Right ventricle myocardium inferior (tissue), 1 donor: ENCODE measurements at places on chromosomes 7 and 10. TPM values are rescaled to one million over a fixed set of nuclear protein-coding genes. Genes with fewer than 3 reads are reported as not detected.
A peak's percentile ranks its signal among the peaks of the same experiment; 100 is the strongest.

GRCh38 chr7:158375034-158375433, 212.6 kb downstream of the PTPRN2 start:
- no peak for DNase-seq

The HHEX gene
- total RNA-seq = 2.6 TPM

GRCh38 chr10:51403521-51403920, 295.9 kb downstream of the CSTF2T start:
- DNase-seq = no peak

The EN2 gene
- total RNA-seq = 0.11 TPM

- peak; percentile 9 for DNase-seq
These were observed 216.8 kb downstream of the TCERG1L start for GRCh38 chr10:131094527-131095312.
